ENCODE measurements at places on chromosomes 5 and 9.

- no peak for DNase-seq
These were observed 142.1 kb downstream of the EPB41L4A start for GRCh38 chr5:112276991-112277390.

GRCh38 chr9:120369608-120370220 is 210.3 kb downstream of the CDK5RAP2 start:
- no peak for DNase-seq

DNA sequence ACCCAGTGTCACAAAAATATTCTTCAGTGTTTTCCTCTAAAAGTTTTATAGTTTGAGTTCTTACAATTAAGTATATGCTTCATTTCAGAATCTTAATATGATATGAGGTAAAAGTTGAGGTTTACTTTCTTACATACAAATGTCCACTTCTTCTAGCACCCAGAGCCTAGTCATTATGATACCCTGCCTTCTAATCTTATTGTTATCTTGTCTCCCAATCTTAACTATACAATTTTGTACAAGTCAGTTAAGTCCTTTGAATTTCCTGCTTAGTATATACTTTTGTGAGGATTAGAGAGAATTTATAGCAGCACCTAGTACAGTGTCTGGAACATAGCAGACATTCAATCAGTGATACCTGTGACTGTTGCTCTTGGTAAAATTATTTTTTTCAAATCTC is 29.3 kb downstream of the RAD50 start:
- DNase-seq: no peak

GRCh38 chr9:135016037-135016640 is 71.3 kb upstream of the OLFM1 start:
- DNase-seq: no peak

DNA sequence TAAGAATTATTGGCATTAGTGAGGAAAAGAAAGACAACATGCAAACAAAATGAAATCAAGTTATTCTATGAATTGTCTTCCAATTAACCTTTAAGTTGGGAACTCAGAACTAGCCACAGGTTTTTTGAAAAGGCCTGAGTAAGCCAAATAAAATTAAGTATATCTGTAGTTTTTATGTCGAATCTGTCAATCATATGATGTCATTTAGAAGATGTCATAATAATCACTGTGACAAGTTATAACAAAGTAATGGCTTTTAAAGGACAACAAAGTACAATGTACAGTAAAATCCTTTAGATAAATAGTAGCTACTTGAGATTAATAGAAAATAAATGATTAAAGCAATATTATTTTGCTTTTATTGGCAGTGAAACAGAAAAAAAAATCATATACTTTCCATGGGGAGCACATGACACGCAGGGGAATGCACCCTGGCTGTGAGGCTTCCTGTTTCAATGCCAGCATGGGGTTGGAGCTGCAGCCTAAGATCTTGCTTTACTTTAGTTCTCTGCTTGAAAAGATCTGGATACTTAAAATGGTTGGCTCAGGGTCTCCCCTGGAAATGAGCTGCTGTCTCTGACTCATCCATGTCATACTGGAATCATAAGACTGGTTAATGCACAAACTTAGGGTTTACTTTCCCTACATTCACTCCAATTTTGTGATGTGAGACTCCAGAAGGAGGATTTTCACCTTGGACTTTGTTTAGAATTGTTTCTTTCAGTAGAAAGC is 284.3 kb downstream of the TAF11L14 start:
- DNase-seq: no peak

DNA sequence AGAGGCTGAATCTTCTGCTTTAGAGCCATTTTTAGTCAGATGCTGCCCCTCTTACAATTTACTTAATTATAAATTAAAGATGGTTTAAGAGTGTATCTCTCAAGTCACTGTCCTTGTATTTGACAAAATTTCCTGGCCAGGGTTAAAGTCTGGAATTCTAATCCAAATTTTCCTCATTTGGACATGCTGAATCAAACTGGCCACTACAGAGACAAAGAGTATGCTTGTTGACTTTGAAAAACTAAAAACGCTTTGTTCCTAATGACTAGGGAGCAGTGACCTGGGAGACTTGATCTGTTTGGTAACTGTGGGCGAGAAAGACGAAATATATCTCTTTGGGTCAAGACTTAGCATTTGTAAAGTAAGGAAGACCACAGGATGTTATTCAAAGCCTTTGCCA is 303.2 kb downstream of the ZSWIM6 start:
- no peak for DNase-seq

DNA sequence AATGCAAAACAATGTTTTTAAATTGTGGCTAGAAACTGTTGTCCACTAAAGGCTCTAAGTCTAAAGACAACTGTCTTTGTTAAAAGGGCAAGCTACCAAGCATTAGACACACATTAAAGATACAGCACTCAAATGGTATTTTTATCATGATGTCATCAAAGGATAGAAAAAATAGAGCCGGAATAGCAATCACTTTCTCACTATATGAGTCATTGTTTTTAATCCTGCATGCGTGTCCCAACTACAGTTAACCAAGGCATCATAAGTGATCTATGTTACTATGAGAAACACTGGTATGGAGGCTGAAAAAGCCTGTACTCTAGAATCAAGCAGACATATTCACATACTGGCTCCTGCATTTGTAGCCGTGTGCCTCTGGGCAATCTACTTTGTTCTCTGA is 1.9 kb upstream of the PJA2 start:
- DNase-seq: peak; percentile 60

DNA sequence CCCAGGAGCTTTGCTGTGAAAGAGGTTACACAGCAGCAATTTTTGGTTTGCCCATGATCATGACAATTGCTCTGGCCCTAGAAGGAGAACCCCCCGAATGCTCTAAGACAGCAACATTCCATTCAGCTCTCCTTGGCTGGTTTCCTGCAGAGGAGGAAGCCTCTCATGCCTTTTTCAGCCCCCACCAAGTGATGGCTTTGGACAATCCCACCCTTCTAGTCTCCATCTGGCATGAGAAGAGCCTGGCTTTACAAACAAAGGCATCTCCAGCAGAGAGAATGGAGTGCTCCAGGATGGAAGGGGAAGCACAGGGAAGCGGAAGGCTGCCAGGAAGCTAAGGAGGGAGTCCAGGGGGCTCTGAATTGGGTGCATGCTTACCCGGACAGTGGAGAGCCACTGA is 98.4 kb downstream of the CRB2 start:
- no peak for DNase-seq

GRCh38 chr5:75524071-75524470 is 12.4 kb downstream of the POLK start:
- no peak for DNase-seq

DNA sequence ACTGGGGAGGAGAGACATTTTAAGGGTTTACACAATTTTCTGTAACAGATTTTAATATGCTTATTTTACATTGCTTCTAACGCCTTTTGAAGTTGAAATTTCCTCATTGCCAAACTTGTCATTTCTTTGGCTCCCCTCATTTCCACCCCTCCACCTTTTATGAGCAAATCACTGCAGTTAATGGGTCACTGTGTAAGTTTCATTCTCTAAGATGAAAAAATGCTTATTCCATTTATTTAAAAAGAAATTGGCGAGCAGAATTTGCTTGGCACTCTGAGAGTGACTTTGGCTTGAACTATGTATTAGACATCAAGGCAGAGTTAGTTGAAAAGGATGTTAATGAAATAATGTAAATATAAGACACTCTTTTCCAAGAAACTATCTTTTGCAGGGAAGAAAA is 66.6 kb downstream of the ITGA1 start:
- DNase-seq: no peak

GRCh38 chr5:67316695-67317094 is 120.1 kb upstream of the CD180 start:
- no peak for DNase-seq

GRCh38 chr9:126388964-126389708 is 62.5 kb downstream of the MVB12B start:
- no peak for DNase-seq

DNA sequence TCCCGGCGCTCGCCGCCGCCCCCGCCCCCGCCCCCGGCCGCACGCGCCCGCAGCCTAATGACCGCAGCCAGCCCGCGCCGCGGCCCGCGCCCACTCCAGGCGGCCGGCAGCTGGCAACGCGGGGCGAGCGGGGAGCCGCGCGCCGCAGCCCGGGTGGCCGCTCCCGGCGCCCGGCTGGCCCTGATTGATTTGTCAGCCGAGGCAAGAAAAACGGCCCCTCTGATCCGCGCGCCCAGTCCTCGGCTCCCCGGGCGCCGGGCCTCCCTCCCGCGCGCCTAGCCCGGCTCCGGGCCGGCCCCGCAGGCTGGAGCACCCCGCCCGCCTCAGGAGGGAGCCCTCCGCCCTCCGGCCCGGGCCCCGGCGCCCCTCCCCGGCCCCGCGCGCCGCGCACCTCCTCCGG is 11.9 kb upstream of the LHX2 start:
- DNase-seq: no peak

- DNase-seq: no peak
These were observed 475.5 kb upstream of the ACO1 start for GRCh38 chr9:31908891-31909480.

DNA sequence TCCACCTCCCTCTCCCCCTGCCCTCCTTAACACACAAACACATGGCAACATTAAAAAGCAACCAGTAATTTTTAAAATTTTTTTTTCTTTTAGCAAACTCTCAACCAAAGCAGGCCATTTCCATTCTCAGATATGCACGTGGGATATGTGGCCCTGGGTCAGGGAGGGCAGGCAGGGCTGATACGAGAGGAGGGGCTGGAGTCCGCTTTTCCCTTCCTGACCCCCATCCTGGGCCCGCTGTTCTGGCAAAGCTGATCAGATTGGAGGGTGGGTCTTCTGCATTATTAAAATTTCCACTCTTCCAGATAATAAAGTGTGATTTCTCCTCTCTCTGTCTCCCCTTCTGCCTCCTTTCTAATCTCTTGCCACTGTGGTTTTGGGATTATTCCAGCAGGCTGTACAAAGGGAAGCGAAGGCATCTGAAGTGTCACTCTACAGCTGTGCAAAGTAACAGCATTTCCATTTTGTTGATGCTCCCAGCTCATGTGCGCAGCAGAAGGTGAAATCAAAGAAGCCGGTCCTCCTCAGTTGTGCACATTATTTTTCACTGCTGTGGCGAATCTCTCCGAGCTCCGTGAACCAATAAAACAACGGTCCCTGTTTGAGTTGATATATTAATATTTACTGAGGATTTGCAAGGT is 12.0 kb downstream of the IRX1 start:
- no peak for DNase-seq

GRCh38 chr5:151490627-151491026 is 43.2 kb downstream of the SLC36A1 start:
- DNase-seq: no peak

- no peak for DNase-seq
These were observed 103.4 kb downstream of the OTULIN start for GRCh38 chr5:14767735-14768507.

DNA sequence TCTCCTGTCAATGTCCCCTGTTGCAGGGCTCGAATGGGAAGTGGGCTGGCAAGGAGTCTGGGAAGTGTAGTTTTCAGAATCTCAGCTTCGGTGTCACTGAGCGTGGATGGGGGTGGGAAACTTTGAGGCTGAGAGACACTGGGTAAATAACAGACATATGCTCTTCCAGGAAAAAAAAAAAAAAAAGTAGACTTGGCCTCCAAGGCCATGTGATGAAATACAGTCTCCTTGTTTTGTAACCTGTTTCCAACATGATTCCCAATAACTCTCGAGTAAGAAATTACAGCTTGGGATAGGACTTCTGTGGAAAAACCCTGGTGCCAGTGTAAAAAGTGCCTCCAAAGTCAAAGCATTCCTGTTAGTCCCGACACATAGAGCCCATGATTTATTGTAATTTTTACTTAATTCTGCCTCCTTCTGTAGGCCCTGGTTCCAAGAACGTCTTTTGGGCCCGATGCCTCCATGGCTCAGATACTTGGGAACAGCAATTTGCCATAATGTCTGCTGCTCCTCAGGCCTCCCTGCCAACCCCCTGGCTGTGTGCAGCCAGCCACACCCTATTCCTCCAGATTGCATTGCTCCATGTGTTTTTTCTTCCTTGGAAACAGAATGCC is 119.5 kb upstream of the TNC start:
- no peak for DNase-seq

GRCh38 chr5:141779503-141779973 is 97.5 kb upstream of the ARAP3 start:
- no peak for DNase-seq

GRCh38 chr5:107401470-107402122 is 269.1 kb downstream of the EFNA5 start:
- DNase-seq: no peak

GRCh38 chr5:180424094-180424493 is 70.1 kb upstream of the CNOT6 start:
- DNase-seq: no peak

DNA sequence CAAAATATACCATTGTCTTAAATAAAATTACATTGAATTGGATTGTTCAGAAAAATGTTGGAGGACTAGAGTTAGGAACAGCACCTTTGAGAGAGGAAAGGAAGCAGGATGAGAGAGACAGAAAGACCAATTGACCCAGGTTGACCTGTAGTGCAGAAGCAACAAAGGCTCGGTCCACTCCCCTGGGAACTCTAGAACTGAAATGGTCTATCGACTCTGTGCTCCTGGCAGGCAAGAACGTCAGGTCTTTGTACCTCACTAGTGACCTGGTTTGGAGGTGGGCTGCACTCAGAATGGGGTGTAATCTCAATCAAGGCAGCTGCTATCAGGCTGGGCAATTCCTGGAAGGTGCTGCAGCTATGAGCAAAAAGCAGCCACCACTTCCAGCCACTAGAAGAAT is 110.8 kb downstream of the FAM174A start:
- no peak for DNase-seq

DNA sequence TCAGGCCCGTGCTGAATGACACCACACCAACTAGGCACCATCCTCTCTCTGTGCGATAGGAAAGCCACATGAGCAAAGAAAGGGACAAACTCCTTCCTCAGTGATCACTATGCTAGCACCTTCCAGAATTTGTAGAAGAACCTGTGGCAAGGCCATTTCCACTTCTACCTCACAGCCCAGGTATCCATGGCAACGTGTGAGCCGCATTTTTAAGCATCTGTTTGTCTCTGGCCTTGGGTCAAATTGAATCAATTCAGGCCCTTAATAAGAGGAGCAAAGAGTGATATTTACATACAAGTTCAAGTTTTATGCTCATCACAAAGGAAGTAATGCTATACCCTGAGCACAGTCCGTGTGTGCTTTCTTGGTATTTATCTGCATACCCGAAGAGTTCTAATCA is 179.3 kb downstream of the SLC12A2 start:
- DNase-seq: no peak

DNA sequence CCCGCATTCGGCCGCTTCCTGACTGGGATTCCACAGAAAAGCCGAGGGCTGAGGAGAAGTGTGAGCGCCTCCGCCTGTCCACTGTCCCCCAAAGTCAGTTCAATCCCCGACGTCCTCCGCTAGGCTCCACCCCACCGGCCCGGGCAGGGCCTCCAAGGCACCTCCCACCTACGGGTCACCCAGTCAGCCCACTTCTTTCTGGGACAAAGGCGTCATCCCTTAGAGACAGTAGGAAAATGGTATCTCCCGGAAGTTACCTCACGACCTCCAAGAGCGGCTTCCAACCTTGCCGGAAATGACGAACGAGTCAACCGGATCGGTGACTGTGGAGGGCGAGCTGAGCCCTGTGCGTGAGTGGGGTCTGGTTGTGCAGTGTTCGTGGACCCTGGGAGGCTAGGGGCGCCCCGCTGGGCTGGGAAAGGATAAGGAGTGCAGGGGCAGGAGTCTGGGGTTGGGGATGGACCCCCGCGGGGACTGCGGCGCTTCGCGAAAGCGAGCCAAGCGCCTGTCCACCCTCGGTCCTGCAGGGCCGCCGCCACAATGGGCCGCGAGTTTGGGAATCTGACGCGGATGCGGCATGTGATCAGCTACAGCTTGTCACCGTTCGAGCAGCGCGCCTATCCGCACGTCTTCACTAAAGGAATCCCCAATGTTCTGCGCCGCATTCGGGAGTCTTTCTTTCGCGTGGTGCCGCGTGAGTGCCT is at the start of the genes GDF9 and UQCRQ:
GDF9 (minus strand) TSS at position 128 of the 704 bp plus-strand sequence. CDS start 1,936 bp downstream, outside the sequence.
UQCRQ (plus strand) TSS at position 301 of the 704 bp plus-strand sequence; CDS start at position 541, 240 bp downstream.
- peak; percentile 95 for DNase-seq

Measured in keratinocyte (primary cell).